ENCODE measurements at places on chromosomes 2 and 18. TPM values are rescaled to one million over a fixed set of nuclear protein-coding genes. Genes with fewer than 3 reads are reported as not detected.

GRCh38 chr18:7727361-7728076 lies 160.4 kb downstream of the PTPRM start:
- no peak for DNase-seq

DNA sequence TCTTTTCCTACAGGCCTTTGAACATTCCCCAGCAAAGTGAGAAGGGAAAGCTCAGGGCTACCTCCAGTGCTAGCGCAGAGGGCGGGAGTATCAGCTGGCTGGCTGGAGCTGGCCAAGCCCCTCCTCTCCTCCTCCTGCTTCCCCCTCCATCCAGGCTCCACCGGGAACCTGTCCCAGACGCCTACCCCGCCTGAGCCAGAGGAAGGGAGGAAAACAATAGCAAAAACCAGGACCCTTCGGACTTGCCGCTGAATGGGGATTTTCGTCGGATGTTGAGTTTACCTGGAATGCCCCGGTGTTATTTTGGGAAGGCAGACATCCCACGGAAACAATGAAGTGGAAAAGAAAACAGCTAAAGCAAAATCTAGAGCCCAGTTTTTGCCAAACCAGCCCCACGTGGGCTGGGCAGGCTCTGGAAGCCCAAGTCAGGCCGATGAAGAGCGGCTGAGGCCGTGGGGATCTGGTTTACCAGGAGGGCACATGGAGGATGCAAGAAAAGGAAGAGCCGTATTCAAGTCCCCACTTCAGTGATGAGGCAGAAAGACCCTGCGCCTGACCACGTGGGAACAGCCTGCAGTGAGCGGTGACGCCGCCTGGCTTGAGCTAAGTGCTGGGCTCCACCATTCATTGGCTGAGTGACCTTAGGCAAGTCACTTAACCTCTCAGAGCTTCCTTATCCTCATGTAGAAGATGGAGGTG lies 100.4 kb upstream of the LCLAT1 start:
- peak; percentile 83 for DNase-seq

GRCh38 chr2:2769481-2770431 lies 438.7 kb upstream of the MYT1L start:
- peak; percentile 81 for DNase-seq

The IL1F10 gene
- not detected for total RNA-seq

- DNase-seq, result no peak
These were observed 27.6 kb downstream of the C2orf76 start for GRCh38 chr2:119338826-119339561.

The TCF7L1 gene
- 9.3 TPM for total RNA-seq

DNA sequence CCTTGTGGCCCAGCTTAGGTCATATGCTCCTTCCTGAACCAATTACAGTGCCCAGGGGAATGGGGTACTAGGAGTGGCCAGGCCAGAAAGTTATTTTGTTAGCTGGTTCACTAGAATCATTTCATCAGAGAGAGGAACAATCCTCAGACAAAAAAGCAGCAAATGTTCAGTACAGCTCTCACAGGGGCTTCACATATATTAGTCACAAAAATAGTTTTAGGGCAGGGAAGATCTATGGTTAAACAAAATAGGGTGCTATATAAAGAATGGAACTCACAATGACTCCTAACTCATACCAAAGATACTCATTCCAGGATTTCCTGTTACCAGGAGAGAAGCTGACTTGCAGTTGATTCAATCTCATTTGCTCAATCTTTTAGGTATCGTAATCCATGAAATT lies 71.0 kb downstream of the CWC22 start:
- no peak for DNase-seq

- DNase-seq, result no peak
These were observed 639 bp downstream of the EPB41L3 start for GRCh38 chr18:5543036-5543680.

The SULT1C2 gene
- total RNA-seq, result 0.48 TPM

DNA sequence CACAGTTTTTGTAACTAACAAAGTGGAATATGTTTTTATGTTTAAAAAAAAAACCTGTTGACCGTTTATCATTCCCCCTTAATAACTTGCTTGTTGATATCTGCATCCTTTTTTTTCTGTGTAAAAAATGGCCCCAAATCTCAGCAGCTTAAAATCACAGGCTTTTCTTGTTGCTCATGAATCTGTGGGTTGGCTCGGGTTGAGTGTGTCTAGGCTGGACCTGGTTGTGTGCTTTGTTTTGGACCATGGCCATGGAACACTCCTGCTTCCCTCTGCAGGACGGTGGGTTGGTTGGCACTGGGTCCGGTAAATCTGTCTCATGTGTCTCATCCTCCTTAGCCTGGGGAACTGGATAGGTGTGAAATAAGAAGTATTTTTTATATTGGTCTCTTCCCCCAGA lies 139.0 kb upstream of the LINC00305 start:
- no peak for DNase-seq

DNA sequence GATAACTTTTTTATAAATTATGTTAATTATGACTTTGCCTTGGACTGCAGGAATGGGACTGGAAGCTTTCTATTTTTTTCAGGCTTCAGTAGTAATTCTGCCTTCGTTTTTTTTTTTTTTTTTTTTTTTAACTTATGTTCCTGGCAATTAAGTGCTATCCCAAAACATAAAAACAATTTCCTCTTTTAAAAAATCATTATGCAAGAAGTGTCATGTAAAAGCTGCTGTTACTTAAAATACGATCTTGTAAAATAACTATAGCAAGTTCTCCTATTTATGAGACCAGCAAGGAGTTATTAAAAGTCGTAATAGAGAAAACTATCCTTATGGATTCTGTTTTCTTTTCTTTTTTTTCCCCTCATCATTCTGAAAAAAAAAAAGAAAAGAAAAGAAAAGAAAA lies 301.6 kb upstream of the FBXO11 start:
- no peak for DNase-seq

The PAX3 gene
- not detected for total RNA-seq

DNA sequence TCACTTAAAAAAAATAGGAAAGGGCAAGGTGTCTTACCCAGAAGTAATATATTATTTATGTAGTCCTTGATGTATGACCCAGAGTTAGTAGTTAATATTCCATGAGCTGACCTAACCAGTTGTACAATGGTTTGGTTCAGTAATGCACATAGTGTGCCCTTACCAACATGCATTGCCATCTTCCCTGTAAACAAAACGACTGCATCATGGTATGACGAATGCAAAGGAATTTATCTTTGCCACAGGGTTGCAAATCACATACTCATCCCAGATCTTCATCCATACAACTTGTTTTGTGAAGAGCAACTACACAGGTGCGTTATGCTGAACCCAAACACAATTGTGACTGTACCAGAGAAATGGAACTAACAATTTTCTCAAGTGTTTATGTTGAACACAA lies 68.9 kb upstream of the ZSWIM2 start:
- no peak for DNase-seq

GRCh38 chr2:106572541-106573450 lies 85.6 kb downstream of the CD8B2 start:
- DNase-seq, result no peak

The TUBB8B gene
- total RNA-seq, result not detected

- DNase-seq, result no peak
These were observed 36.9 kb downstream of the ACMSD start for GRCh38 chr2:134875309-134875708.

GRCh38 chr18:3546106-3546505 lies 96.1 kb downstream of the TGIF1 start:
- DNase-seq, result no peak

DNA sequence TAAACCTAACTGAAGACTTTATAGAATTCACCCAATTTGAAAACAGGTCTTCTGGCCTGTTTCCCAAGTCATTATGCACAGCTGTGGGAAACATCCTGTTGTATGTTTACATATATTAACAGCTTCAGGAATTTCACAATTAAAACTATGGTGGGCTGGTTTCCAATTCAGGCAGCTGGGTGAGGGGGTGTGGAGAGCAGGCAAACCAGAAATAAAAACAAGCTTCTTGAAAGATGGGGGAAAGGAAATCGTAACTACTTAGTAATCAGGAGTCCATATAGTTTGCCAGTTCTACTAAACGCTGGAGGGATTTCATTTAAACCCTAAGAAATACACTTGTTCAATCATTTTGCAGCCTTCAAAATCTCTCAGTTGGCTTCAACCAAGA lies 22.8 kb downstream of the ATP8B1 start:
- no peak for DNase-seq

DNA sequence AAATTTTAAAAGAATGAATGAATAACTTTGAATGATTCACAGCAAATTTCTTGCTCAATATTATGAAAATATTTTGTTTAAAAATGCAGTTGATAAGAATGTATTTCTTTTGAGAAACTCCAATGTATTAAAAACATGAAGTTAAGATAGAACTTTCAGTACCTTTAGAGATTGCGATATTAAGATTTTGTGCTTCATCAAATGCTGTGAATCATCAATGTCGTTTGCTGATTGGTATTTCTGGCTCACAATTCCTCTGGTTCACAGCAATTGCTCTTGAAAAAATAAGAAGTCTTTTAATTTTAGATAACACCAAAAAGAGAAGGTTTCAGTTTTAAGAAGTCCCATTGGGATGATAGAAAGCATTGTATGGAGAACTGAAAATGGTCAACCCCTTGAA lies 228.7 kb downstream of the IKZF2 start:
- DNase-seq, result no peak

The PSMA8 gene
- 0.48 TPM for total RNA-seq

GRCh38 chr2:228652366-228652765 lies 470.9 kb upstream of the SPHKAP start:
- DNase-seq, result no peak

GRCh38 chr2:31271851-31272267 lies 37.9 kb downstream of the EHD3 start:
- DNase-seq, result no peak

DNA sequence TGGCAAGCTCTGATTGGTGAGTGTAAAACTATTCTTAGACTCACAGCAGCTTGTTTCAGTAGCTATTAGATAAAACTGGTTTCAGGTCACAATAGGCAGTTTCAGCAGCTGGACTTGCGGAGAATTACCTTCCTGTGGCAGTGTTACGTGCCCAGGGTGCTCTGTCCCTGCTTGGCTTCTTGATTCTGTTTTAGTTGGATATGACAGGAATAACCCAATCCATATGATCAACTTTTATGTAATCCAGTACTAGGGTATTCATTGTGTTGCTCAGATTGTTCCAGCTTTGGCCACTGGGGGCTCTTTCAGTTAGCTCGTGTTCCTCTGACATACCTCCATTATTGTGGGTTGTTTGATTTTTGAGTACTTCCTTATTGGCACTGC lies 43.1 kb downstream of the INPP4A start:
- no peak for DNase-seq

GRCh38 chr18:54718408-54718773 lies 109.9 kb upstream of the RAB27B start:
- no peak for DNase-seq

DNA sequence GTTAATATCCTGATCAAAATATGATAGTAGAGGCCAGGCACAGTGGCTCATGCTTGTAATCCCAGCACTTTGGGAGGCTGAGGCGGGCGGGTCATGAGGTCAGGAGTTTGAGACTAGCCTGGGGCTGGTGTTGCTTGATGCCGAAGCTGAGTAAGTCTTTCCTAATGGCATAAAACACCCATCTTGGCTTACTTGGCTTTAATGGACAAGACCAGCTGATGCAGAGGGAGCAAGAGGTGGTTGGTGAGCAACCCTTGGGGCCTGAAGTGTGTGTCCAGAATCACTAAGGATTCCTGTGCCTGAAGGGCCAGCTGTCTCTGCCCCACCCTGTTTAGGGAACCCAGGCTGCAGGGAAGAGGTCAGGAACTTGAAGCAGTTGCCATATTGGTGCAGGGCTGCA lies 217.2 kb downstream of the ARL4C start:
- no peak for DNase-seq

GRCh38 chr2:28080911-28081310 lies 190.4 kb downstream of the BABAM2 start:
- DNase-seq, result no peak

DNA sequence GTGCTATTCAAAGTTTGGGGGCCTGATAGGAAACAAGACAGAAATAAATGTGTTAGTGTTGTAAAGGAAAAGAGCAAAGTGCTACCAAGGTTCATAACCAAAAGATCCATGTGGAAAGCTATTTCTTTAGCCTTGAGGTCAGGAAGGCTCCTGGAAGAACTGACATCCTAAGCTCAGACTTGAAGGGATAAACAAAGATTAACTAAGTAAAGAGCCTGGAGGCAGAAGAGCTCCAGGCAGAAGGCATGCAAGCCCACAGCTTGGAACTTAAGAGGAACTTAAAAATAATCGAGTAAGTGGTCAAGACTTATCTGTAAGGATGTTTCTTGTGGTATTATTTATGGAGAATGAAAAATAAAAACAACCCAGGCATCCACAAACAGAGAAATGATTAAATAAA lies 245.0 kb upstream of the MGAT5 start:
- no peak for DNase-seq

GRCh38 chr2:102253753-102254150 lies 57.6 kb upstream of the IL1RL1 start:
- no peak for DNase-seq

The PLEKHM3 gene
- 12.5 TPM for total RNA-seq

- no peak for DNase-seq
These were observed 10.7 kb downstream of the RBM43 start for GRCh38 chr2:151251012-151251411.

- no peak for DNase-seq
These were observed 212.1 kb upstream of the NCKAP5 start for GRCh38 chr2:133780099-133780996.

DNA sequence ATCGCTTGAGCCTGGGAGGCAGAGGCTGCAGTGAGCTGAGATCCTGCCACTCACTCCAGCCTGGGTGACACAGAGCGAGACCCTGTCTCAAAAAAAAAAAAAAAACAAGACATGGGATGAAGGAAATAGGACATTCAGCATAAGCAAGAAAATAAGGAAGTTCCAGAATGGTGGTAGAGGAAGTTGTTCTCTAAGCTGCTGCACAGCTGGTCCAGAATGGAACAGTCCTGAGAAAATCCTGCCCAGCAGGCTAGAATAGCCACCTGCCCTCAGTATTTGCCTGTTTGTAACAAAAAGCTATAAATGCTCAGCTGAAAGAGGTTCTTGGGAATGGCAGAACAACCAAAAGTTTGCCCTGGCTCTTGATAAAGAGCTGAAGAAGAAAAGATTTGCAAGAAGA lies 11.1 kb upstream of the MAPRE3 start:
- DNase-seq, result no peak

The CYTIP gene
- total RNA-seq, result 1.1 TPM

The UPP2 gene
- total RNA-seq, result not detected

The SESTD1 gene
- total RNA-seq, result 37.4 TPM

DNA sequence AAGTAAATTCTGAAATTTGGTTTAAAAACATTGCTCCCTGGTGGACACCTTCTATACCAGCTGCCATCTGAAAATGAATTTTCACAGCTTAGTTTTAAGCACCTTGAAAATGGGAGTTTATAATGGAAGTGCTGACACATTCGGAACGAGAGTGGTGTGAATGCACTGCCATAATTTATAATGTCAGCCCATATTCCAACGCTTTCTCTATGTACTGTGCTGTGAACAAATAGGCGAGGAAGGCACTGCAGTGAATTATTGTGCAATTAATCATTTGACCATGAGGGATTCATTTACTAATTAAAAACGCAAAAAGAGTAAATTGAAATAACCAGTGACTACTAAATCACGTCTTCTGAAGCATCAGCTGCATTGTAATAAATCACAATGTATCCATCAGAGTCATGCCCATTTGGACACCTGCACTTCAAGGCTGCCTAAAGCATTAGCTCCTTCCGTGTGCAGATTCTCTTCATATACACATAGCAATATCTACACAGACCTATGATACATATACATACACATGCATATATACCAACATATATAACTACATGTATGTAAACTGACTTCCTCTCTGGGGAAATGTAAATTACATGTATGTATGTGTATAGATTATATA lies 699.8 kb downstream of the GALR1 start:
- no peak for DNase-seq

All from Right ventricle myocardium superior (tissue), 1 donor.